ENCODE measurements at places on chromosomes 5 and 9.

GRCh38 chr9:4622016-4622415 is 40.1 kb upstream of the PLPP6 start:
- H3K4me1 ChIP-seq = peaks cover 6% of the 10 kb centered on the region
- DNase-seq = no peak
- no peaks in the 10 kb centered on the region for H3K36me3 ChIP-seq
- H3K27me3 ChIP-seq = no peaks in the 10 kb centered on the region

DNA sequence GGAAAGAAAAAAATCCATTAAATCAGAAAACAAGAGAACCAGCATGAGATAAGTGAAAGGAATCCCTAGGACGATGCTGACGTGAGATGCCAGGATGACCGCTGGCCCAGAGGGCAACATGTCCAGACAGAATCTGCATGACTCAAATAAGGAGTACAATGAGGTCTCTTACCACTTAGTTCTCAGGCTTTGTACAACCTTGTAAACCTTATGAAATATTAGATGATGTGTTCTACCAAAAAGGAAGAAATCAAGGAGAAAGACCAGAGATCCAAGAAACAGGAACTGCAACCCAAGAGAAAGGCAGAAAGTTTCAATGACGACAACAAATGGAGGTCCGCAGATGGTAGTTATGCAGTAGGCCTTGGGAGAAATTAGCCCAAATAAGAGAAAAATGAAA is 2.8 kb upstream of the GPR150 start:
- no peaks in the 10 kb centered on the region for H3K36me3 ChIP-seq
- peaks cover 33% of the 10 kb centered on the region for H3K27me3 ChIP-seq
- no peak overlapping the region for H3K27ac ChIP-seq
- H3K4me3 ChIP-seq = no peak overlapping the region
- H3K4me1 ChIP-seq = peaks cover 9% of the 10 kb centered on the region

GRCh38 chr9:33044677-33045282 is 19.7 kb downstream of the DNAJA1 start:
- peaks cover 5% of the 10 kb centered on the region for H3K4me1 ChIP-seq
- H3K27me3 ChIP-seq = no peaks in the 10 kb centered on the region
- DNase-seq = no peak
- H3K36me3 ChIP-seq = peaks cover 17% of the 10 kb centered on the region
- H3K27ac ChIP-seq = no peak overlapping the region
- peak overlapping the region; percentile 41 for H3K4me3 ChIP-seq

DNA sequence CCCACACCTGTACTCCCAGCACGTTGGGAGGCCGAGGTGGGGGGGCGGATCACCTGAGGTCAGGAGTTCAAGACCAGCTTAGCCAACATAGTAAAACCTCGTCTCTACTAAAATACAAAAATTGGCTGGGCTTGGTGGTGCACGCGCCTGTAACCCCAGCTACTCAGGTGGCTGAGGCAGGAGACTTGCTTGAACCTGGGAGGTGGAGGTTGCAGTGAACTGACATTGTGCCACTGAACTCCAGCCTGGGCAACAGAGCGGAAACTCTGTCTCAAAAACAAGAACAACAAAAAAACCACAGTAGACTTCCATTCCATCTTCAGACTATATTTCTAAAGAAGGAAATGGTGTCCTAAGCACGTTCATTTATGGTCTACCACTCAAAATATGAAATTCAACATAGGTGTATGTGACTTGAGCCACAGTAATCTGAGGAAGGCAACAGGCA is 14.2 kb upstream of the SERINC5 start:
- H3K27ac ChIP-seq = no peak overlapping the region
- DNase-seq = no peak
- no peaks in the 10 kb centered on the region for H3K4me1 ChIP-seq
- no peak overlapping the region for H3K4me3 ChIP-seq

DNA sequence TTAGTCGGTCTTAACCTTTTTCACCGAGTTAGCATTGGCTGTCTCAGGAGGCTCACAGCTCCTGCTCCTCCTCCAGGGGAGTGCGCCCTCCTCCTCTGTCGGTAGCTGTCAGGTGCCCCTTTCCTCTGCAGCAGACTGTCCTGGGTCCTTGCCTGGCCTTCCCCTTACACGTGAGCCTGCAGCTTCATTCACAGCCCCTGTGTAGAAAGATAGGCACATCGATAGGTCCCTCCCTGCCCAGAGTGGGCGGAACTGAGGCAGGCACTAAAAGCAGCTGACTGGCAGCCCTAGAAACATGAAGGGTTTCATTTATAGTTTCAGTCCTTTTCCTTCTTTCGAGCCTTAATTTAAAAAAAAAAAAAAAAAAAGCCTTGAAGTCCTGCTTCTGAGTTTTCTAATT is 17.2 kb downstream of the TENT4A start:
- no peak overlapping the region for H3K27ac ChIP-seq
- no peak for DNase-seq

DNA sequence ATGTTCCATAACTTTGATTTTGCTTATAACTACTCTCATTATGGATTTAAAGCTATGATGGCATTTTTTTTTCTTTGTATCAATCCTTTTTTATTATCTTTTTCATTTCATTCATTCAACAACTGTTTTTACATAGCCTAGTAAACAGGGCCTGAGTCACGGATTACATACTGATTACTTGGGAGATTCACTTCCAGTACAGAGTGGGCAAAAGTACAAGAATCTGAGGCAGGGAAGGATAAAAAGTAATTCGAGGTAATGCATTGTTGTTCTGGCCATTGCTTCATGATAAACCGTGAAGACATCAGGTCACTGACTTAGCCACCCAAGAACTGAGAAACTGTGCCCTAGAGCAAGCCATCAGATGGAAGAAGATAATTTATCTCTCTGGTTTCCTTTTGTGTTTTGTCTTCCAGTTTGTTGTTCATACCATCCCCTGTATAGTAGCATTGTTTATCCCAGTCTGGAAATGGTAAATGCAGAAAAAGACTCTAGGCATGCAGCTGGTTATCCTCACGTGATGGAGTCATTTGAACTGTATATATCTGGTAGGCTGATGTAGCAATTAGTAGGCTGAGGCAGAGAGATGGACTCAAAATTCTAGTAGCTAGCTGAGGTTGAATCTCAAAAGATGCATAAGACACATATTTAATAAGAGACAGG is 145.6 kb downstream of the CNTLN start:
- H3K27ac ChIP-seq = no peak overlapping the region
- no peaks in the 10 kb centered on the region for H3K36me3 ChIP-seq
- no peaks in the 10 kb centered on the region for H3K4me1 ChIP-seq
- no peak for DNase-seq

- no peak overlapping the region for H3K27ac ChIP-seq
- no peaks in the 10 kb centered on the region for H3K4me1 ChIP-seq
- no peak for DNase-seq
- H3K4me3 ChIP-seq = no peak overlapping the region
- H3K36me3 ChIP-seq = no peaks in the 10 kb centered on the region
- H3K27me3 ChIP-seq = no peaks in the 10 kb centered on the region
Measured at GRCh38 chr5:4005335-4005734, 409.7 kb downstream of the IRX1 start.

DNA sequence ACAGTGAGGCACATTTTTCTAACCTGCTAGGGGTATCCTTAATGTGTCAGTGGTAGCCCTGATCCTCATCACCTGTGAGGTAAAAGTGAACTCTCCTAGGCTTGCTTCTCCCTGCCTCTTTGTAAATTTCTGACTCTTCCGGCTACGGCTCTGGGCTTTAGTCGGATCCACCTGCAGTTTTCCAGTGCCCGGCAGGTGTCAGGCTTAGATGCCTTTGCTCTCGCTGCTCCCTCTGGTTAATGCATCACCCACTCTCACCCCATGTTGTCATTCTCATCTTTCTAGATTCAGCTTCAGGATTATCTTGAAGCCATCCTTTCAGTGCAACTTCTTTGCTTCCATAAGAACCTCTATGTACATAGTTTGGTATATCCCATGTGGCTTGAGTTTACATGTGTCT is 3.6 kb downstream of the CEP78 start:
- H3K27me3 ChIP-seq = no peaks in the 10 kb centered on the region
- DNase-seq = no peak
- peaks cover 12% of the 10 kb centered on the region for H3K36me3 ChIP-seq
- no peaks in the 10 kb centered on the region for H3K4me1 ChIP-seq
- no peak overlapping the region for H3K27ac ChIP-seq
- H3K4me3 ChIP-seq = no peak overlapping the region

DNA sequence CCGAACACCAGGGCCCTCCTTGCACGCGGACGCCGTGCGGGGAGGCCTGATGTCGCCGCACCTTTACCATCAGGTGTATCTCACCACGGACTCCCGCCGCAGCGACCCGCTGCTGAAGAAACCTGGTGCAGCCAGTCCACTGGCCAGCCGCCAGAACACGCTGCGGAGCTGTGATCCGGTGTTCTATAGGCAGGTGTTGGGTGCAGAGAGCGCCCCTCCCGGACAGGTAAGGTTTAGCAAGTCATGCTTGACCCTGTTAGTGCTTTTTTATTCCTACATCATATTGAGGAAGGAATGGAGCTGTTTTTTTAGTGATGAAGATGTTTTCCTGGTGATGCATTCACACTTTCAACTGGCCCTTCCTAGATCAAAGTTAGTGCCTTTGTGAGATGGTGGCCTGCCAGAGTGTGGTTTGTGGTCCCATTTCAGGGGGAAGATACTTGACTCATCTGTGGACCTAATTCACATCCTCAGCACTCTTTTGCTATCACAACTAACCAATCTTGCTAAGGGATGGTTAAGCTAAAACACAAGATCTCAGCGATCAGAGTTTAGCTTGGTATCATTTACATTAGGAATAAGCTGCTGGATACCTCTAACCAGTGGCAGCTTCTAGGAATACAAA is 2.7 kb downstream of the PCDHGC3 start:
- peaks cover 3% of the 10 kb centered on the region for H3K4me1 ChIP-seq
- H3K36me3 ChIP-seq = no peaks in the 10 kb centered on the region
- H3K27me3 ChIP-seq = peaks cover 11% of the 10 kb centered on the region
- no peak overlapping the region for H3K27ac ChIP-seq
- H3K4me3 ChIP-seq = peak overlapping the region; percentile 41

GRCh38 chr9:137647096-137647714 is 28.4 kb downstream of the EHMT1 start:
- H3K27me3 ChIP-seq = no peaks in the 10 kb centered on the region
- no peak overlapping the region for H3K4me3 ChIP-seq
- H3K36me3 ChIP-seq = 0 out of 2 replicates have a peak, but pooled peaks cover 2% of the 10 kb centered on the region
- no peak for DNase-seq

GRCh38 chr9:107940616-107941595 is 451.3 kb upstream of the KLF4 start:
- H3K4me3 ChIP-seq = no peak overlapping the region
- no peak overlapping the region for H3K27ac ChIP-seq
- H3K36me3 ChIP-seq = no peaks in the 10 kb centered on the region
- no peaks in the 10 kb centered on the region for H3K27me3 ChIP-seq
- no peaks in the 10 kb centered on the region for H3K4me1 ChIP-seq

DNA sequence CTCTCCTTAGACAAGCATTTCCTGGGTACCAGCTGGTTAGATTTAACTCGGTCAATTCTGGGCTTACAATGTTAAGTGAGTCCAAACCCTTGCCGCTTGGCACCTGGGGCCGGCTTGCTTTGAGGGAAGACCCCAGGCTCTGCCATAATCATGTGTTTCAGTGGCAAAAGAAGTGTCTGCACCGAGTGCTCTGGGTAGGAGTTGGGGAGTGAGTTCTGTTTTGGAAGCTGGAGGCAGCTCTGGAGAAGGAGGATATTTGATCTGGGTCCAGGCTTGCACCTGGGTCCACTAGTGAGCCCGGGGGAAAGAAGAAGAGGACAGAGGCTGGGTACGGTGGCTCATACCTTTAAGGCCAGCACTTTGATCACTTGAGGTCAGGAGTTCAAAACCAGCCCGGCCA is 8.4 kb upstream of the OLFM1 start:
- H3K27me3 ChIP-seq = peaks cover 18% of the 10 kb centered on the region
- H3K36me3 ChIP-seq = no peaks in the 10 kb centered on the region
- peaks cover 6% of the 10 kb centered on the region for H3K4me1 ChIP-seq
- H3K27ac ChIP-seq = no peak overlapping the region
- H3K4me3 ChIP-seq = no peak overlapping the region
- DNase-seq = no peak

DNA sequence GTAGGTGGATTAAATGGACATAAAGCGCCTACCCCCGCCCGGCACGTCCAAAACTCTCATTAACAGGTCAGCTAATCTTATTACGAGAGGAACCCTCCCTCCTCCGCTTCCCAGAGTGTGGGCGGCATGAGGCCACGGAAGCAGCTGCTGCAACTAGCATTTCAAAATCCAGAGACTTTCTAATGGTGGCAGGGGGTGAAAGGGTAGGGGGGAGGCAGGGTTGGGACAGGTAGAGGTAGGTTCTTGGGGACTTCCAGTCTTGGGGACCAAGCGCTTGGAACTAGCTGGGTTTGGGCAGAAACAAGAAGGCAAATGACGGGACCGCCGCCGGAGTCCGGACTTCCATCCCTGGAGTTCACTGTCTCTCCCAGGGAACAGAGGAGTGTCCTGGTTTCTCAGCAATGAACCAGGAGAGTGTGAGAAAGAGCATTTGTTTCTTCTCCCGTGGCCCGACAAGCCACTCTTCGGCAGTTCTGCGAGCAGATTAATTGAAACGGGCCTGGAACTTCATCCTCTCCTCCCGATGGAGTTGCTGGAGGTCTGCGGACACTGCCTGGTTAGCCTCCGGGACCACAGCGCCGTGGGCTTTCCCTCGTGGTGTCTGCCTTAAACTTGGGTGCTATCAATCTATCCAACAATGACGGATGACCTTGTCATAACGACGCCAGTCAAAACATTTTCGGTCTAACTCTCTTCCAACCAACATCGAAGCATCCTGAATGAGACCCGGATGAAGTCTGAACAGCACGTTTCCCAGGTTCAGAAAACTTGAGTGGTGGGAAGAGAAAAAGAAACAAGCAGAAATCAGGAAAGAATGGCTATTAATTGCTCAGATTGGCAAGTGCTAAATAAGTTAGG is 1.6 kb upstream of the PRDM6 start:
- no peaks in the 10 kb centered on the region for H3K36me3 ChIP-seq
- H3K4me3 ChIP-seq = peak overlapping the region; percentile 56
- peaks cover 15% of the 10 kb centered on the region for H3K4me1 ChIP-seq
- peak; percentile 64 for DNase-seq
- H3K27me3 ChIP-seq = peaks cover 75% of the 10 kb centered on the region
